ENCODE measurements at places on chromosomes 7 and 10.

DNA sequence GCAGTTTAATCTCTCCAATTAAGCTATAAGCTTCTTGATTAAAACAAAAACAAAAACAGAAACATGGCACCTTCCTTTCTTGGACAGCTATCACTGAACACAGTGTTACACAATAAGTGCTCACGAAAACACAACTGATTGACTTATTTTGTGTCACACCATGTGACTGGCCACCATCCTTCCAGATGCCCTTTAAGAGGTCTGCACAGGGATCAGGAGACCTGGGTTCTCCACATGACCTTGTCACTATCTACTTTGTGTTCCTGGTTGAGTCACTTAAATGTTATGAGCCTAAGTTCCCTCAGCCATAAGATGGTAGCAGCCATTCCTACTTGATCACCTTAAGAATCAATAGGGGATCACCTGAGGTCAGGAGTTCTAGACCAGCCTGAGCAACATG lies 120.1 kb downstream of the HIPK2 start:
- DNase-seq, result no peak

DNA sequence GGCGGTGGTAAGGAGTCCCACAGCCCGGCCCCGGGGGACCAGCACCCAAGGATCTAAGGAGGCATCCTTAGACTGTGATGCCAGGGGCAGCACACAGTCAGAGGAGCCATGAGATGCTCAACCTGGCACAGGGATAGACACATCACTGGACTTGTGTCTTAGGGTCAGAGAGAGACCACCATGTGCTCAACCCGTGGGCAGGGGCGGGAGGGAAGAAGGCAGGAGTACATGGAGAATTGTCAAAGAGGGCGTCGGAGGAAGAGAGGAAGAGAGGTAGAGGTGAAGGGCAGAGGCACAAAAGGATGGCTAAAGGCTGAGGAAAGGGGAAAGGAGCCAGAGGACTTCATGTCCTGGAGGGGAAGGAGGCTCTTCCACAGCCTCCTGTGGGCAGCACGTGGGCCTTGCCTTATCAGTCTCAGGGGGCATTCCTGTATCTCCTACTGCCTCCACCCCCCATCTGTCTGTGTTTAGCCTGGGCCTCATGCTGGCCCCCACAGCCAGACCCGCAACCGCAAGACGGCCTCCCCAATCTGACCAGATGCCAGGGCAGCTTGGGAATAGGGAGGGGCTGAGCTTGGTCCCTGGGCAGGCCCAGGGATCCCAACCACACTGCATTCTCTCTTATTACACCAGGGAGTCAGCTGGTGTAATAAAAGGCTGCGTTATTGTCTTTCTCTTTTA lies 2.2 kb downstream of the ADCY1 start:
- no peak for DNase-seq

DNA sequence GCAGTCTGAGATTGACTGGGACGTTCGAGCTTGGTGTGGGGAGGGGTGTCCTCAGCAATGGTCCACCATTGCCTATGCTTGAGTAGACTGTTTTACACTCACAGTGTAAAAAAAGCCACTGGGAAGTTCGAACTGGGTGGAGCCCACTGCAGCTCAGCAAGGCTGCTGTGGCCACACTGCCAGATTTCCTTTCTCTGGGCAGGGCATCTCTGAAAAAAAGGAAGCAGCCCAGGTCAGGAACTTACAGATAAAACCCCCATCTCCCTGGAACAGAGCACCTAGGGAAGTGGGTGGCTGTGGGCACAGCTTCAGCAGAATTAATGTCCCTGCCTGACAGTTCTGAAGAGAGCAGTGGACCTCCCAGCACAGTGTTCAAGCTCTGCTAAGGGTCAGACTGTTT lies 80.3 kb downstream of the BICC1 start:
- no peak for DNase-seq

DNA sequence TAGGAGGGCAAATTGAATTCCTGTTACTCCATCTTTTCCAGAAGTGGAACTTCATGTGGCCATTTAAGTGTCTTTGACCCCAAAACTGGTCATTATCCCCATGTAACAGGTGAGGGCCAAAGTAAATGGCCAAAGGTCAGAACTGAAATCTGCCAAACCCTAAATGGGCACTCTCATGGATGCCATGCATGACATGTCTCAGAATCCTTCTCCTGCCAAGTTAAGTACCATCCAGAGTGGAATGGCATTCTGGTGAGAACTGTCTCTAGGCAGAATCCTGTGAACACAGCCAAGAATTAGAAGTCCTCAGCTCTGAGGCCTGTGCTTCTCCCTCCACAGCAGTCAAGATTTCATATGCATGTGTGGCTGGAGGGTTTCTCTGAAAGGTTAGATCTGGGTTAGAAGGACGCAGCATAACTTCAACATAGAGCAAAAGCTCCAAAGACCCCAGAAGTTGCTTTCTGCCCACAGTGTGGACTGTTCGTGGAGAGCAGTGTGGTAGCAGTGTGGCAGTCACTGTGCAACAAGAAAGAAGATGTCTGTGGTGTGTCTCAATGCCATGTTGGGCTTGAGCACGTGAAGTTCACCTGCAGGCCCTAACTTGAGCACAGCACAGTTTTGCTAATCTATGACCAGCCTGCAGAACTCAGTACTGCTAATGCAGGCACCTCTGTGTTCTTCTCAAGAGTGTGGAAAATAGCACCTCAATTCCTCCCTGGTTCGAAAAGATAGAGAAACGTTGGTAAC lies 121.3 kb downstream of the ADCY1 start:
- no peak for DNase-seq

DNA sequence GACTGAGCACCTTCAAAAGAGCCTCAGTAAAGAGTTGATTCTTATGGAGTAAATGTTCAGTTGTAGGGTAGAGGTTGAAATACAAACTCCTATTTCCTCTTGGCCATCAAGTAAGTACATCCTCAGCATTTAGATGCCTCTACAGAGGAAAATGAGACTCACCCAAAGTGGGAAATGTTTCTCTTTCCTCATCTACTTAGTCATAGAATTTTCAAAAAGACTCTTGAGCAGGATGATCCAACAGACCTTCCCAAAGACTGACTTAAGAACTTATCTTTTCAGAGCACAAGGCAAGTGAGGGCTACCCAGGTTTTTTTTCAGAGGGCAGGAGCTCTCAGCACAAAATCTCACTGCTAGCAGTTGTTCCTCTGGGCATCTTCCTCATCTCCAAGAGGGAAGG lies 449.1 kb downstream of the KCNMA1 start:
- DNase-seq, result no peak

DNA sequence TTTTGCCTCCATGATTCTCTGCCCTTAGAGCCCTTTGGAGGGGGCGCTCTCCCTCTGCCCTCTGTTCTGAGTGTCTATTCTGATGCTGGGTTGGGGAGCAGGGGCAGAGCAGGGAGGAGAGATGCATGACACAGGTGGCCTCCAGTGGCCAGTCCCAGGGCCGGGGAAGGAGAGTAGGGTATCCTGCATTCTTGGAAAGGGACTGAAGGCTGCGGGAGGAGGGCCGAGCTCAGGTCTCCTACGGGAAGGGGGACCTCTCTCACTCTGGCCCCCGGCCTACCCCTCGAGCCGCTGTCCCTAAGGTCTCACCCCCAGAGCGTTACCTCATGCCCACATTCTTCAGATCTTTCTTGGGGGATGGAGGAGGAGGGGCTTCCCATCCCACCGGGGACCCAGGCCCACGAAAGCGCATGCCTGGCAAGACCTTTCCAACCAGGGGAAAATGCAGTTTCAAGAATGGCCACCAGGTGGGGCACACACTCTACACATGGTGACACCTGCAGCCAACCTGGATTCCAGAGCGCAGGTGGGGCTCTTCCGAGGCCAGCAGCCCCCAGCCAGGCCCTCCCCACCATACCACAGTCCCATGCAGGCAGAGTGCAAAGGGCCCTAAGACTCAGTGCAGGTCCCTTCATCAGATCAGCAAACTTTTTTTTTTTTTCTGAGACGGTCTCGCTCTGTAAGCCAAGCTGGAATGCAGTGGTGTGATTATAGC lies 86.4 kb downstream of the MYL10 start:
- no peak for DNase-seq

- DNase-seq, result no peak
Measured at GRCh38 chr10:124308811-124309210, 109.9 kb downstream of the OAT start.

GRCh38 chr7:136617176-136617575 lies 251.3 kb upstream of the CHRM2 start:
- DNase-seq, result no peak

- DNase-seq, result no peak
Measured at GRCh38 chr10:54501929-54502328, 299.1 kb downstream of the PCDH15 start.

DNA sequence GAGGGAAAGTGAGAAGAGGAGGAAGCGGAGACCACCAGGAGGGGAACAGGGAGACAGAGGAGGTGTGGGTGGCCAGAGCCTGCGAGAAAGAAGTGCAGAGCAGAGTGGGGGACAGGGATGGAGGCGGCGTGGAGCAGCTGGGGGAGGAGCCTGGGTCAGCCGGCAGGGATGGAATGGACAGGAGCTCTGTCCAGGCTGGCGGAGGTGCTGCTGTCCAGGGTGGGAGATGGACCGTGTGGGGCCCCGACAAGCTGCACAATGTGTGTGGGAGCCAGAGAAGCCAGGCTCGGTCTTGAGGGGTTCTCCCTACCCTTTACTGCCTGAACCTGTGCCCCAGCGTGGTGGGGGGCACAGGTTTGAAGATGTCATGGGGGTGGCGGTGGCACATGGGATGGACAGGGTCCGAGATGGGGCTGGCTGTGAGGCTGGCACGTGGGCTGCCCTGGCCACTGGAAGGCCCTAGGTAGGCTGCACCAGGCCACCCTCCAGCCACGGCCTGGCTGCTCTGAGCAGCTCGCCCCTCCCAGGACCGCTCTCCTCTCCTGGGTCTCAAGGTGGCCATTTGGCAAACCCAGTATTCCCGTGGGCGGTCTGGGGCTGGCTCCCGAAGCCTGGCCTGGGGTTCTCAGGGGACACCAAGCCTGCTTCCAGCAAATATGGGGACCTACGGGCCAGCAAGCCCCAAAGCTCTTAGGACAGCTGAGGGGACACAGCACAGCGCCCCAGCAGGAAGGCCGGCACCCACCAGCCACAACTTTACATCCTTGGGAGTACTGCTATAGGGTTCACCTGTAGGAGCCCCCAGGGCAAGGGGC lies 32.3 kb downstream of the YKT6 start:
- DNase-seq, result no peak

Data from non-pigmented ciliary epithelial cell (primary cell).